ENCODE measurements at places on chromosomes 4 and X.

GRCh38 chr4:180695851-180696250 is 1547.4 kb upstream of the TENM3 start:
- no peak for DNase-seq

GRCh38 chr4:167234316-167234881 is at the start of gene SPOCK3:
Gene SPOCK3, minus strand, starts transcription at chr4:167234494.
- no peak for DNase-seq

DNA sequence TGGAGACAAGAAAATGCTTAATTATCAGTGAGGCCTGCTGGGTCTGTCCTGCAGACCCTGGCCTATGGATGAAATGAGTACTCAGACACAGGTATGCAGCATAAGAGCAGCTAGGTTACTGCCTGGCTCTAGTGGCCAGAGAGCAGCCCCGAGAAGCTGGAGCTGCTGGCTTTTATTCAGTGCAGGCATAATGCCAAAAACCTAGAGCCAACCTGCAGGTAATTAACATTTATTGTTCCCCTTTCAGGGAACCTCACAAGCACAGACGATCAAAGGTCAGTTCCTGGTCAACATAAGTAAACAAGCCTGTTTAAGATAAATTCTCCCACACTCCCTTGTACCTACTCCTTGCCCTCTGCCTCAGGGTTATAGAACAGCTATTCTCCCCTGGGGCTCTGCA is 13.3 kb downstream of the IDS start:
- no peak for DNase-seq

DNA sequence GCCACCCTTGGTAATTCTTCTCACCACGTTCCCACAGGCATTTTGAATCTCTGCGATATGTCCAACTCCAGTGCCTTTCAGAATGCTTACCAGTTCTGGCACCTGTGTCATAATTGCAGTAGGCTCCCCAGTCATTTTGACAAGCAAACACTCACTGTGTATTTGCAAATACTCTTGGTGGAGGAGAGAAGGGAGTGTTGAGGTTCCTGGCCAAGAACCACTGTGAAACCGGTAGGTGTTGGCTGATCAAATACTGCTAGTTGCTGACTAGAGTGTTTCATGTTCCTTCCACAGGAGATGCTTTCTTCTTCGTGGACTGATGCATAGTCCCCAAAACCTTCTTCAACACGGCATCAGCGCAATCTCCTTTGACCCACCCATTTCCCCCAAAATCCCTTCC is 16.0 kb upstream of the NLGN4X start:
- DNase-seq, result no peak

DNA sequence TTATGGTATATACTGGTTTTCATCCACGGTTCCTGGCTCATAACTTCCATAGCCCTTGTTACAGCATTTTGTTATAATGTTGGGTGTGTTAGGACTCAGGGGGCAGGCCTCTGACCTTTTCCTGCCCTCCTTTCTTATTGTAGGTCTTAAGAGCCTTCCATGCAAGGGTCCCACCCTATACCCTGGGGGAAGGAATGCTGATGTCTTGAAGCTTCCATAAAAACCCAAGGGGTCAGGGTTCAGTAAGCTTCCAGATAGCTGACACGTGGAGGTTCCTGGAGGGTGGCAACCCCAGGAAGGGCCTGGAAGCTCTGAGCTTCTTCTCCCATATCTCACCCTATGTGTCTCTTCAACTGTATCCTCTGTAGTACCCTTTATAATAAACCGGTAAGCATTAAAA is 29.6 kb downstream of the ATP11C start:
- no peak for DNase-seq

GRCh38 chrX:135295944-135296305 is 13.4 kb upstream of the ETDC start:
- no peak for DNase-seq

- DNase-seq, result no peak
Measured at GRCh38 chr4:76703676-76704075, 194.3 kb downstream of the SOWAHB start.

GRCh38 chr4:29540439-29541102 is 1179.6 kb upstream of the PCDH7 start:
- no peak for DNase-seq

- DNase-seq, result no peak
Measured at GRCh38 chr4:36218121-36218520, 26.2 kb downstream of the ARAP2 start.

DNA sequence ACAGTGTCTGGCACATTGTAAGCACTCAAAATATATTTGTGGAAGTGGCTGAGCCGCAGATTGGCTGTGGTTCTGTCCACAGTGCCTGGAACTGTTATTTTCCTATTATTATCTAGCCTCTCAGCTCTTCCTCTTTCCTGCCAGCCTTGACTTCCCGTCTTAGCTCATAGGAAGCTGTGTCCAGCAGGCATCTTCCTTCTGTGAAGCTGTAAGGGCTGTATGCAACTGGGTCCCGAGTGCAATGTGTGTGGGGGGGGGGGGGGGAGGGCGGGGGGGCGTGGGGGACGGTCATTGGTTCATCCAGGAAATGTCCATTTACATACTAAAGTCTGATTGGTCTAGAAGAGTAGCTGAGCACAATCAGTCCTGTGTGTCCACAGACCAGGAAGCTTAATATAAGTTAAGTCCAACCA is 210.7 kb downstream of the PDGFRA start:
- DNase-seq, result no peak

DNA sequence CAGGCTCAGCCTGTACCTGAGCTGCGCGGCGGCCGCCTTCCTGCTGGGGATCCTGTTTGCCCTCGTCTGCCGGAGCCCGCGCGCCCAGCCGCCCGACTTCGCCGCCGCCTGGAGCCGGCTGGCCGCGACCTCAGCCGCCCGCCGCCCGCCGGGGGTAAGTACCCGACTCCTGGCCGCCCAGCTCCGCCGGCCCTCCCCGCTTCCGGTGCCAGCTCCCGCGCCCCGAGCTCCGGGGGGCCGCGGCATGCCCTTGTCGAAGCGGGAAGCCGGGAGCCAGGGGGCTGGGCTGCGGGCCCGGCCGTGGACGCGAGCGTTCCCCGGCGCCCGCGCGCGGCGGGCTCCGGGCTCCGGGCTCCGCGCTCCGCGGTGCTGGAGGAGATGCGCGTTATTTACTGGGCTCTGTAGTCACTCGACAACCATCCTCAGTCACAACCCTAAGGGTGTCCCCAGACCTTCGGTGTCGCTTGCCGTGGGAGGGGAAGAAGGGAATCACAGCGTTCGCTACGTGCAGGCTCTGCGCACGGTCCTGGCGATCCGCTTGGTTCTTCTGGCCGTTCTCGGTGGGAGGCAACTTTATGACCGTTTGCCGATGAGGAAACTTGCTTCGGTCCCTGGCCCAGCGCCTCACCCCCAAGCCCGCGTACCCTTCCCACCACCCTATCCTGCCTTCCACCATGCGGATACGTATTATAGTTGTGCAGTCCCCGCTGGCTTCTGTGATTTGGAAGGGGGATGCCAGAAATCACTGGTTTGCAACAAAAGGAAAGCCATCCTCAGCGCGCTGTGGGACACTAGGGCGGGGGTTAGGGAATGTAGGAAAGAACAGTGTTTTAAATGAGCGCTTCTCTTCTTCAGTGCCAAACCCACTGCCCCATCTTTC is 944 bp downstream of the SNX25 start:
- DNase-seq, result no peak

GRCh38 chr4:78684325-78685079 is 91.6 kb upstream of the BMP2K start:
- DNase-seq, result no peak

GRCh38 chr4:179447308-179447707 is 2005.1 kb upstream of the AGA start:
- DNase-seq, result no peak

- no peak for DNase-seq
Measured at GRCh38 chr4:32551943-32552342, 1831.8 kb downstream of the PCDH7 start.

GRCh38 chr4:10023050-10023419 is 1.7 kb upstream of the SLC2A9 start:
- DNase-seq, result no peak

DNA sequence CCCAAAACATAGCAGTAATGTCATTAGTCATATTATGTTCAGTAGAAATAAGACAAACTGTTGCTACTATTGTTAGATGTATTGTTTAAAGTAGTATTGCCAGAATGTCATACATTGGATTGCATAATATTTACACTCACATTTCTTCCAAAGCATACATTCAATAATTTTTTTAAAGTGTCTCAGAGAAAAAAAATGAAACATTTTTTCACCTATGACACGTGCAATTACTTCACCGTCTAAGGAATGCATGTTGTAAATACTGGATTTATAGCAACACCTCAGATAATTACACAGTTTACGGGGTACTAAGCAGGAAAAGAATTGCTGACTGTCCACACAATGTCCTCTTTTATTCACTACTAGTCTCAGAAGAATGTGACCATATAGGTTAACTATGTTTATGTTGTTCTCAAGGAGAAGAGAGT is 162.1 kb downstream of the PCDH18 start:
- DNase-seq, result no peak

DNA sequence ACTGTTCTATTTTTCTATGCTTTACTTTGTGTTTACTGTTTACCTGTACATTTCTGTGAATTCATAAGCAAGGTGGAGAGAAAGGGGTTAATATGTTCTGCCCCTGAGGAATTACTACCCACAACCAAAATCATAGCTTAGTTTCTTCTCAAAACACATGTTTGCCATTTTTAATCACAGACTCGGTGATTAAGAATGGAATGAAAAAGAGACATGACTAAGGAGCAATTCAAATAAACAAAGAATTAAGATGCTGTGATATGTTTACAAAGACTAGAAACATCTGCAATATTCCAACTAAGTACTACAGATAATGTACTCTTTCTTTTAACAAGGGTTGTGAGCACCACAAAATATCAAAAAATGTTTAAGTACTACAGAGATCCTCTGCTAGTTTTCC is 11.7 kb upstream of the FAT4 start:
- DNase-seq, result no peak

GRCh38 chrX:56726605-56727004 is 2.4 kb upstream of the NBDY start:
- DNase-seq, result no peak

DNA sequence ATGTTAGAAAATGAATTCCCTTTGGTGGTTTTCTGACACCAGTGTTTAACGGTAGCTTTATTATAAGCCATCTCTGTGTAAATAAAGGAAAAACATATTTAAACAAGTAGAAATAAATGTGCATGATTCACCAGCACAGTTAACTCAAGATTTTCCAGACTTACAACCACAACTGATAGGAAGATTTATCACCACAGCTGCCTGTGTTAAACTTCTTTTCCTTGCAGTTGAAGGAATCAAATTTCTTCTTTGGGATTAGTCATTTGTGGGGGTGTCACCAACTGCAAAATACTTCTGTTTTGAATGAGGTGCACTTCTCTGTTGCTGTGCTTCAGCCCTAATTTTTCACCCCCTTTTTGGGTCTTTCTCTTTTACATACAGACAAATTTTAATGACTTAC is 128.1 kb upstream of the STK26 start:
- DNase-seq, result no peak

GRCh38 chr4:76187152-76187551 is 26.5 kb downstream of the SCARB2 start:
- no peak for DNase-seq

GRCh38 chr4:145505995-145506394 is 24.3 kb downstream of the SMAD1 start:
- DNase-seq, result no peak

GRCh38 chr4:93843772-93844171 is 15.2 kb downstream of the ATOH1 start:
- DNase-seq, result no peak

- no peak for DNase-seq
Measured at GRCh38 chr4:118032691-118033090, 1.6 kb upstream of the NDST3 start.

GRCh38 chrX:151815398-151815797 is 80.9 kb downstream of the CNGA2 start:
- DNase-seq, result no peak

- DNase-seq, result no peak
Measured at GRCh38 chrX:31663172-31663571, 591.3 kb upstream of the FTHL17 start.

DNA sequence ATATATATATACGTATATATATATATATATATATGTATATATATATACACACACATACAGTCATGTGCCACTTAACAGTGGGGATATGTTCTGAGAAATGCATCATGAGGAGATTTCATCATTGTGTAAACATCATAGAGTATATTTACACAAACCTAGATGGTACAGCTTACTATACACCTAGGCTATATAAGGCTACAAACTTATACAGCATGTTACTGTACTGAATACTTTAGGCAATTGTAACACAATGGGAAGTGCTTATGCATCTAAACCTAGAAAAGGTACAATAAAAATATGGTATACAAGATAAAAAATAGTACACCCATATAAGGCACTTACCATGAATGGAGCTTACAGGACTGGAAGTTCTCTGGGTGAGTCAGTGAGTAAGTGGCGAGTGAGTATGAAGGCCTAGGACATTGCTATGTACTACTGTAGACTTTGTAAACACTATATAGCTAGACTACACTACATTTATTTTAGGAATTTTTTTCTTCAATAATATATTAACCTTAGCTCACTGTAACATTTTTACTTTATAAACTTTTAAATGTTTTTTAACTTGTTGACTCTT is 13.2 kb upstream of the CCSER1 start:
- no peak for DNase-seq

DNA sequence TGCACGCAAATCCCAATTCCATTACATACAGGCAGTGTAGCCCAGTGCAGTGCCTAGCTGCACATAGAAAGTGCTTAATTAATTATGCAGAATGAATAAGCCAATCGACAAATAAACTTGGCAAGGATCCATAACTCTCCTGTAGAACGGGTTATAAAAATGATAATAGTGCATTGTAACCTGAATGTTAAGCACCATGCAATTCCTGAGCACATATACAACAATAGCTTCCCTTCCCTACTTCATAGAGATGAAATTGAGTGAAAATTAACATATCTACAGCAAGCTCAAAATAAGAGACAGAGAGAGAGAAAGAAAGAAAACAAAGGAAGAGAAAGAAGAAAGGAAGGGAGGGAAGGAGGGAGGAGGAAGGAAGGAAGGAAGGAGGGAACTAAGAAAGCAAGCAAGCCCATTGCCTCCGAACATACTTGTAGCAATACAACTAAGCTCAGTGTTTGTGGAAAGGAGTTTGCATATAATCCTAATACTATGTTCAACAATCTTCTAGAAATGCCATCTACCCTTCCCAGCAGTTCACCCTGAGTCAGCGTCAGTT is 1074.0 kb upstream of the LCORL start:
- no peak for DNase-seq

- no peak for DNase-seq
Measured at GRCh38 chr4:25182937-25183336, 22.7 kb upstream of the SEPSECS start.

- no peak for DNase-seq
Measured at GRCh38 chr4:183130328-183131155, 31.5 kb downstream of the WWC2 start.
